ENCODE measurements at places on chromosomes 4 and X.
A peak's percentile ranks its signal among the peaks of the same experiment; 100 is the strongest.

DNA sequence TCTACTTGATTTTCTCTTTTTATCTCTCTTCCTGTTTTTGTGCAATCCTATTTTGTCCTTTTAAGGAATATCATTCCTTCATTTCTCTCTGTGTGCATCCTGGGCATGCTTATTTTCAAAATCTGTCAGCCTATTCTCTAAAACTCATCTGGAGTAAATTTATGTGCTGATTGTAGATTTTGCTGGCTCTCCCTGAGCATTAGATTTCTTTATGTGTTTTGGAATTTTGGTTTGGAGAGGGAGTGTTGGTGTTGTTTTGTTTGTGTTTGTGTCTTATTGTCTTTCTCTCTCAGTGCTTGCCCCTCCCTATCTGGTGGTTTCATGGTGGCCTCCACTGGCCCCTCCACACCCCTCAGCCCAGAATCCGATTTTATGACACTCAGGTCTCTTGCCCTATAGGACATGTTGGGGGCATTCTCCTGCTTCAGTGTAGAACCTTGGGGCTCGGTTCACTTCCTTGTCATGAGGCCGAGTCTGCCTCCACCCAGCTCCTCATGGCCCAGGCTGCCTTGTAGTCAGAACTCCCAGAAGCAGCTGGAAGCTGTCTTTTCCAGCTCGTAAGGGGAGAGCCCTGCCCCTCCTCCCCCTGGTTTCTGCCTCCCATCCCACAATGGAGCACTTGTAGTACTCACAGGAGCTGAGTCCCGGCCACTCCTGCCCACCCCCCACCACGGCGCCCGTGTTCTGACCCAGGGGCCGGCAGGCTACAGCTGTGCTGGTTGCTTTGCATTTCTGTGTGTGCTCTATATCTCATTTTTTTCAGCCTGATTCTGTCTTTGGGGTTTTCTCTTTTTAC, 24.5 kb upstream of the PJA1 start:
- DNase-seq = no peak

- DNase-seq = no peak
Measured at GRCh38 chrX:38831949-38832348, 30.7 kb downstream of the MID1IP1 start.

GRCh38 chr4:72286185-72286584, 254.4 kb downstream of the NPFFR2 start:
- DNase-seq = peak; percentile 4

- no peak for DNase-seq
Measured at GRCh38 chr4:7021355-7021754, 21.8 kb upstream of the TADA2B start.

DNA sequence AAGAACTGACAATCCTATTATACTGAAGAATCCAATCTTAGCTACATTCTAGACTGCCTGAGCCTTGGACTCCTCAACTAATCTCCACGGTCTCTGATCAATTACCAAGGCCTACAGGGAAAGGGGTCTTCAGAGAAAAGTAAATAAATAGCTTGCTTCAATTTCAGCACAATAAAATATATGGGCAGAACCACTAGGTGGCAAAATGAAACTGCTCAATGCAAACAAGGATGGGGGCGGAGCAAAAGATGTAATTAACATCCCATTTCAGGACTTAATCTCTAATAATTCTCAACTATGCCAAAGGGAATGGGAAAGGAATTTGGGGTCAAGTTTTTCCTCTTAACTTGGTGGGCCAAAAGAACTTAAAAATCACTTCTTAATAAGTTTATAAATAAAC, 78.4 kb upstream of the MAP3K15 start:
- peak; percentile 45 for DNase-seq

- no peak for DNase-seq
Measured at GRCh38 chrX:122464341-122464740, 719.7 kb upstream of the GRIA3 start.

GRCh38 chr4:154779362-154779947, 1.6 kb upstream of the RBM46 start:
- peak; percentile 33 for DNase-seq

DNA sequence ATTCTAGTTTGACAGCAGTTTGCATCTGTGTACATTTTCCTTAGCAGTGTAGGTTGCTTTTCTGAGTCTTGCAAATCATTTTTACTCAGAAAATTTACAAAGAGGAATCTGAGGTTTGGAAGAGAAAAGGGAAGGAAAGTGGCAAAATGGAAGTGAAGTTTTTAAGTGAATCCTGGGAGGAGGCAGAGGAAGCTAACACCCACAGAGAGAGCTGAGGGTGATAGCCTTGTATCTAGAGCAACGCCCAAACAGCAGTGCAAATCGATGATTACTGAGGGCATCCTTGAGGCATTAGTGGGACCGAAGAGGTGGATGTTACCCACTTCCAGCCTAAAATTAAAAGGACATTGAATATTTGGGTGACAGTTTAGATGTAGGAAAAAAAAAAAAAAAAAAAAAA, 31.8 kb downstream of the KLF3 start:
- no peak for DNase-seq

DNA sequence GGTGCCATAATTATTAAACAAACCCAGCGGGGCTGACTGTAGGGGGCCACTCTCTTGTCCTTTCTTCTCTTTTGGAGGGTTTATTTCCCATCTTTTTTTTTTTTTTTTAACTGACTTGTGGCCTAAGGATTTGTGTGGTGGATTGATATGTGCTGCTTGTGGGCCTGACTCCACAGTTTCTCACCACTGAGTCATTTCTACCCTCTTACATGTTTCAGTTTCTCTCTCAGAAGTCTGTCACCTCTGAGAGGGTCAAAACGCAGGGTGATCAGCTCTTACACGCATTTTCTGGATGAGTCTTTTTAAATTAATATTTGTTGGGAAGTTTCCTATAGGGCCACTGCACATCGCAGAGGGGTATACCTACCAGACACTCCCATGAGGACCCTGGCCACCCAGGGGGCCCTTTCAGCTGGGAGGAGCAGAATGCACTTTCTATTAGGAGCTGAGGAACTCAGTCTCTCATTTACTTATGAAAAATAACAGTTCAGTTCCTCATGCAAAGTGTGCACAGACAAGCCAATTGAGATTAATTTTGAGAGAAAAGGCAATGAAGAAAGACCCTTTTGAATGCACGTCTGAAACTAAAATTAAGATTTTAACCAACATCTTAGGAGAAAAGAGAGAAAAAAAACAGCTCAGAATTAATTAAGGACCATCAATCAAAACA, 407.9 kb downstream of the TECRL start:
- no peak for DNase-seq

- DNase-seq = no peak
Measured at GRCh38 chrX:135432881-135433521, 11.3 kb downstream of the SMIM10L2A start.

DNA sequence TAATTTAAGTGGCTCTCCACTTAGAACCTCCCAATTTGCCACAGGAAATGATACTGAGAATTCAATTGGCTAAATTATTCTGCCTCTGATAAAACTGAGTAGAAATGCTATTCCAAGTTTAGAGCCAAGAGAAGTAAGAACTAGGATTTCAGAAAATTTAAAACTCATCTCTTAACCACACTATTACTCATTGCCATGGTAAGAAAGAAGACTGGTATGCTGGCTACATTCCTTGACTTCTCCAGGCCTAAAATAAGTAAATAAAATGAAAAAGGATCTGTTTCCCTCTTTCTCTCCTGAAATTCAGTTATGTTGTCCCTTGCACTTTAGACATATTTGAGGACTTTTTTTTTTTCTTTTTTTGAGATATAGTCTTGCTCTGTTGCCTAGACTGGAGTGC, 23.3 kb downstream of the ZNF280C start:
- DNase-seq = no peak

- no peak for DNase-seq
Measured at GRCh38 chr4:77158487-77158861, 1.5 kb downstream of the CCNG2 start.

- DNase-seq = no peak
Measured at GRCh38 chr4:133869486-133869885, 332.1 kb downstream of the PABPC4L start.

DNA sequence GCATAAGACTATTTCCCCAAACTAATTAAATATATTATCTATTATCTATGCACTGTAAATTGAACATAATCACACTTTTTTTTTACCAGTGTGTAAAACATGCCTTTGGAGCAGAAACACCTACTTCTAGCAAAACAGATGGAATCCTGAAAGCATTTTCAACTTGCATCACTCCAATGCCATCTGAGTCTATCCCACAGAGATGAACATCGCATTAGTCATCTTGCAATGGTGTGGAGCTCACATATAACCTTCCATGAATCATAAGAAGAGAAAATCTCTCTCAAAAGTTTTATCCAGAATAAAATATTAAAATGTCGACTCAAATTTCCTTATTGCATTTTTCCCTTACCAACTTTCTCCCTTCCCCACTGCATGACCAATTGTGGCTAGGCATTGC, 406.7 kb upstream of the ACTRT1 start:
- DNase-seq = no peak

GRCh38 chr4:105126311-105127169, 20.1 kb upstream of the TET2 start:
- no peak for DNase-seq

DNA sequence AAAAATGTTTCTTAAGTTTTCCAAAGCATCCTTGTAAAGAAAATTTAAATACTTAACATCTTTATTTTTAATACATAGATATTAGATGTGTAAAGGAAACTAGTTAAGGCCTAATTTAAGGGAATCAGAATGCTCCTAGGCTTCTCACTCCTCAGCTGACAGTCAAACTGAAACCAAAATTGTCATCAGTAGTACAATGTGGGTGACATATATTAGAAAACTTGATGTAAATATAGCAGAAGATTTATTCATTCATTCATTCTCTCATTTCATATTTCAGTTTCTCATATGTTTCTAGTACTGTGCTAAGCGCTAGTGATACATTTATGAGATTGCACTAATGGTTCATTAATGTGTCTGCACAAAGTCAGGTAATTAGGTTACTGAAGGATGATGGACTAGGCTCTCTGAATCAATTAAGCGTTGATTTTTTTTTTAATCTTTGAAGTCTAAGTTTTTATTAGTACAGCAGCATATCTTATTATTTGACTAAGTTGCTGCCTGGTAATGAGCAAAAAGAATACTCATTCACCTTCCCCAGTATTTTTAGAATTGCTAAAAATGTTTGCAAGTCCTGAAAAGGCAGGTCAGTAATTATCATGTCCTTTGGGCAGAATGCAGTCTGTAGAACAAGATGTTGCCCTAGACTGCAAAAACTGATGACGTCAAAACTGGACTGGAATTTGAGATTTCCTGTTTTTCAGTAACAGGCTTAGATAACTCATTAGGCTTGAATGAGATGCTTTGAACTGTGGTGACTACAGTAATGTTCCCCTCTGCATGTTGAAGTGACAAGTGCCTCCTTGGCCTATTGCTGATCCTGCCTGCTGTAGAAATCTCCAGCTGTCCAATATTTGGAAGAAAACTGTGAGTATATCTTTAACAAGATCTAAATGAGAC, 128.7 kb downstream of the ARHGAP24 start:
- DNase-seq = no peak

DNA sequence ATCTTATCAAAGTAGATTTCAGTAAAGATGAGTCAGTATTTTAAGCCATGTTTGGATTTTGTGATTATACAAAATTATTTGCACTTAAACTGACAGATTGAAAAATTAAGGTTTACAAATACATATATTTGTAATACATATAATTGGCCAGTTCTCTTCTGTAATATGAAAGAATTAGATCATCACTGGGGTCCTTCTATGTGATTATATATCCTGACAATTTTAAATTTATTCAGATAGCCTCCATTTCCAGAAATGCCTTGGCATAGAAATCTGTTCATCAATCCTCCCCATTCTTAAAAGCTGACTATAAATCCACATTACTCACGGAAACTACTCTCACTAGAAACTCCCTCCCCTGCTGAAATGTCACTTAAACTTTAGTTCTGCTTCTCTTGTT, 280.4 kb upstream of the ANXA10 start:
- no peak for DNase-seq

DNA sequence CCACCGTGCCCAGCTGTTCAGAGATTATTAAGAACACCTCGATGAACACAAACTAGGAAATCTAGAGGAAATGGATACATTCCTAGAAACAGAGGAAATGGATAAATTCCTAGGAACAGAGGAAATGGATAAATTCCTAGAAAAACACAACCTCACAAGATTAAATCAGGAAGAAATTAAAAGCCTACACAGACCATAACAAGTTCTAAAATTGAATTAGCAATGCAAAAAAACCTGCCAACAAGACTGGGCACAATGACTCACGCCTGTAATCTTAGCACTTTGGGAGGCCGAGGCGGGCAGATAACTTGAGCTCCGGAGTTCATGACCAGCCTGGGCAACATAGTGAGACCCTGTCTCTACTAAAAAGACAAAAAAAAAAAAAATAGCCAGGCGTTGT, 13.1 kb upstream of the IDS start:
- DNase-seq = no peak

DNA sequence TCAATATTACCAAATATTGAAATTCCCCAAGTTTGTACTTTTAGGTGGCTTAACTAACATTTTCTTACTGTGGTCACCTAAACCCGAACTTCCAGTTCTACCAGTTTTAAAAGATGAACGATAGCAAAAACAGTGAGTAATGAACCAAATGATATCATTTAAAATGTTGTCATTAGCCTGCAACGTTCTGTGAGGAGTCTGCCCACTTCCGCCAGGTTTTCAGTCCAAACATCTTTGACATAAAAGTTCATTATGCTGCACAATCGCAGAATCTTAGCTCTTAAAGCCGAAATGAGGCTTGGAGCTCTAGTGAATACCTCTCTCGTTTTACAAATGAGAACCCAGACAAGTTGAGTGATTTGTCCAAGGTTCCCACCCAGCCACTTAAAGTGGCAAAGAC, 762 bp downstream of the PIGA start:
- DNase-seq = no peak

GRCh38 chr4:184298254-184298653, 80.6 kb upstream of the ENPP6 start:
- no peak for DNase-seq

- no peak for DNase-seq
Measured at GRCh38 chr4:169379688-169380087, 108.9 kb upstream of the SH3RF1 start.

GRCh38 chrX:96453139-96453538, 231.5 kb upstream of the DIAPH2 start:
- DNase-seq = no peak

DNA sequence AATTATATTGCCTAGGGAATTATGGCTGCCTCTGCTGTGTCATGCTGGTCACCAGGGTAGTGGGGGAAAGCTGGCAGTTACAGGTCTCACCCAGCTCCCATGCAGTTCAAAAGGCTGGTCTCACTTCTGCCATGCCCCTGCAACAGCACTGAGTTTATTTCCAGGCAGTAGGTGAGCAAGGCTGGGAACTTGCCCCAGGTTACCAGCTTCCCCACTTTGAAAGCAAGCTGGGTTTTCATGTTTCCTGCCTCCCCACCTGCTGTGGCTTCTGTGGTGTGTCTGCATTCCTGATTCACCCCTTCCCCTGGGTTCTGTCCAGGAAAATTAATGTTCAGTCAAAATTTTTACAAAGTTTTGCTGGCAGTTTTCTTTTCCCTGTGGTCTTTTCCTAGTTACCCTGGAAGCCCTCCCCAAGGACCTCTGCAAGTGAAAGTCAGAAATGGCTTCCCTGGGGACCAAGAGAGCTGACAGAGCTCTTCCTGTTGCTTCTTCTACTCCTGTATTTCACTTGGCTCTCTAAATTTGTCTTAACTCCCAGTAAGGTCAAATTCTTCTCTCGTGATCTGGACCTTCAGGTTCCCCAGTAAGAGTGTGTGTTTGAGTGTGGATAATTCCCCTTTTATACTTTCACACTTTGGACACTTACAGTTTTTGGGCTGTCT, 58.5 kb upstream of the AGTR2 start:
- DNase-seq = no peak

- no peak for DNase-seq
Measured at GRCh38 chr4:7524064-7524682, 89.4 kb upstream of the PSAPL1 start.

- DNase-seq = no peak
Measured at GRCh38 chr4:22957774-22958309, 265.1 kb downstream of the GBA3 start.

GRCh38 chr4:137541876-137542646, 9.8 kb upstream of the PCDH18 start:
- DNase-seq = no peak

Data from T47D (cell line).